Effector memory CD4-positive, alpha-beta T cell (primary cell): ENCODE measurements at places on chromosomes 16 and 17.

- DNase-seq, result no peak
These were observed 19.8 kb upstream of the MPRIP start for GRCh38 chr17:17022456-17022855.

DNA sequence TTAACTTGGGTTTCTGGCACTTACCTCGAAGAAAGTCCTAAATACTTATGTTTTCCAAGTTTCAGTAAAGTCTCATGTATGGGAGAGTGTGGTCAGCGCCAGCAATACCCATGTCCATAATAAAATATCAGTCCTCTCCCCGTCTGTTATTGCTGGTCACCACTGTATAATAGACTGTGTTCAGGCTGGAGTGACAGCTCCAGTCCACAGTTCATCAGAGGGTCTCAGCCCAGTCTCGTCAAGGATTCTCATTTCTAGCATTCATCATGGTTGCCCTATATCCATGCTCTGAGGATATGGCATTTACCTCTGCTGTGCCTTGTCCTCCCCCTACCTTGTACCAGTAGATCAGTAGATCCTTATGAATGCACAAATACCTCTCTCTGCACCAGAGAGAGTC lies 384.5 kb downstream of the NPIPA7 start:
- DNase-seq, result no peak

- no peak for DNase-seq
These were observed 7.0 kb downstream of the TRPV2 start for GRCh38 chr17:16422416-16422815.

DNA sequence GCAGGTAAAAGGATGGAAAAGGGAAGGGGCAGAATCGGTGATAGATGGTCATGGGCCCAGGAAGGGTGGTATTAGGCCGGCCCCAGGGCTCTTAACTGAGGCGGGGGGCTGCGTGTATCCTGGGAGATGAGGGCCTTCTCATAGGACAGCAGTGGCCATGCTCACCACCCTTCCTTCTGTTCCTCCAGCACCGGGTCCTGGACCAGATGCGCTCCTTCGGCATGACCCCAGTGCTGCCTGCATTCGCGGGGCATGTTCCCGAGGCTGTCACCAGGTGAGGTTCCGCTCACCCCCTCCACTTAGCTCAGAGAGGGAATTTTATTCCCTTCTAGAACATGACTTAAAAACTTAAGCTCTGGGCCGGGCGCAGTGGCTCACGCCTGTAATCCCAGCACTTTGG lies 2.4 kb downstream of the NAGLU start:
- DNase-seq, result no peak

DNA sequence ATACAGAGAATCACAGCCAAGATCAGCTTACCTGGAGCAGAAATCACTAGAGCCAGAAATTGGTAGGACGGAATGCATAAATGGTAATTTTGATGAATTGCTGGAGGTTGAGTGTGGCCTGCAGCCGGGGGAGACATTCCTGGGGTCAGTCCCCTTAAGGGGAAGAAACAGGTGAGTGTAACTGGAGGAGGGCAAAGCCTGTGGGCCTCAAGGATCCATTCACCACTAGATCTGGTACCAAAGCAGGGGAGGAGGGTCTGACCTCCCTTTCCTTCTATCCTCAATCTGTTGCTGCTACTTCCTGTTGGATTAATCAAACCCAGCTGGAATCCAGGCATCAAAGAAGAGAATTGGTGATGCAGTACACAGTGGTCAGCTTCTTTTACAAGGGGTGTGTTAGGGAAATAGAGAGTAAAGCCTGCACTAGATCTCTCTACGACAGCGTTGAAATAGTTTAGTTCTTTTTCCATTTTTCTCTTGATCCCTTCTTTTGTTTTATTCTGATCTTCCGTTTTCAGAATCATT lies 8.6 kb upstream of the ABCA9 start:
- no peak for DNase-seq

DNA sequence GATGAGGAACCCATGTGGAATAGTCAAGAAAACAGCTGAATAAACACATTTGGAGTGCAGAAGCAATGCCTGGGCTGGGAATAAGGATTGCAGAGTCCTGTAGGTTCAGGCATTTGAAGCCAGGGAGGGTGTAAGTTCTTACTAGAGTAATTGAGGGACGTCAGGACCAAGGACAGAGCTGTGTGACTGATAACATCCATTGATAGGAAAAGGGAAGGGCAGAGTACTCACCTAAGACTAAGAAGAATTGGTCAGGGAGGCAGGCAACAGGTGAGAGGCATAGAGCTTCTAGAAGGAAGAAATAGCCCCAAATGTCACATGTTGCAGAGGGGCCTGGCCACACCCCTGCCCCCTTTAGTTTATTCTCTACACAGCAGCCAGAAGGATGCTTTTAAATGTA lies 79.8 kb upstream of the TMEM132E start:
- DNase-seq, result no peak
